ENCODE measurements at places on chromosomes 11 and 22. TPM values are rescaled to one million over a fixed set of nuclear protein-coding genes. Genes with fewer than 3 reads are reported as not detected.

The LIMK2 gene
- total RNA-seq, result 50.5 TPM

The DGCR6 gene
- total RNA-seq, result 2.2 TPM

The CCDC73 gene
- not detected for total RNA-seq

The PRG3 gene
- not detected for total RNA-seq

DNA sequence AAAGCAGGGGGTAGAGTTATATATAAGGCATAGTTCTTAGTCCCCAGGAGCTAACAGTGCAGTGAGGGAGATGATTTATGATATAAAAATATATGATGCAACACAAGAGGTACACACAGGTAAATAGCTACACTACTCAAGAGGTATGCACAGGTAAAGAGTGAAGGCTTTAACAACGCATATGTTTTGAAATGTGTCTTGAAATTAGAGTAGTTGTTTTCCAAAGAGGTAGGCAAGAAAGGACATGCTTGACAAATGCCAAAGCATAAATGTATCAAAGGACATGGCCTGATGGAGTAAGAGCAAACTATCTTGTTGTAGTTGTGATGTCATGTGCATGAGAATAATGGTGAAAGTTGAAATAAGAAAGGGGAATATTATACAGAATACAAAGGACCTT, 104.3 kb upstream of the C11orf87 start:
- DNase-seq, result no peak

Data from H9 (cell line).